ENCODE measurements at places on chromosomes 7 and 10. TPM values are rescaled to one million over a fixed set of nuclear protein-coding genes. Genes with fewer than 3 reads are reported as not detected.

GRCh38 chr10:50600831-50601477 lies 22.8 kb downstream of the SGMS1 start:
- no peak for DNase-seq

DNA sequence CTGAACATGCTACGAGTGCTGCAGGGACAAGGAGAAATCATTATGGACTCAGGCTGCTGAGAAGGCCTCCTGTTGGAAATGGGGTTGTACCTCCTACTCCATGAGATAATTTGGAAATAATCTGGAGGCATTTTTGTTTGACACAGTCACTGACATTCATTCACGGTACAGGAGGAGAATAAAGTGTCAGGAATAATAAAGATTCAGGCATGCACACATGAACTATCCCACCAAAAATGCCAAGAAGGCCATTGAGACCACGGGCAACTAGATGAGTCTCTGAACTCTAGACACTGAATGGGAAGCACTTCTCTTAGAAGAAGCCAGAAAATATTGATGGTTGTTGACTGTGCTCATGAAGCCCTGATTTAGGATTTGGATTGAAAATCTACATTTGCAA lies 220.9 kb upstream of the HABP2 start:
- DNase-seq, result no peak

PCDH15 gene
- not detected for total RNA-seq

GRM3 gene
- total RNA-seq, result not detected

ASB10 gene
- 22.8 TPM for total RNA-seq

OPN1SW gene
- total RNA-seq, result not detected

PLAU gene
- 5.0 TPM for total RNA-seq

- DNase-seq, result no peak
Observed at GRCh38 chr7:55307123-55307916, 57.8 kb upstream of the LANCL2 start.

DNA sequence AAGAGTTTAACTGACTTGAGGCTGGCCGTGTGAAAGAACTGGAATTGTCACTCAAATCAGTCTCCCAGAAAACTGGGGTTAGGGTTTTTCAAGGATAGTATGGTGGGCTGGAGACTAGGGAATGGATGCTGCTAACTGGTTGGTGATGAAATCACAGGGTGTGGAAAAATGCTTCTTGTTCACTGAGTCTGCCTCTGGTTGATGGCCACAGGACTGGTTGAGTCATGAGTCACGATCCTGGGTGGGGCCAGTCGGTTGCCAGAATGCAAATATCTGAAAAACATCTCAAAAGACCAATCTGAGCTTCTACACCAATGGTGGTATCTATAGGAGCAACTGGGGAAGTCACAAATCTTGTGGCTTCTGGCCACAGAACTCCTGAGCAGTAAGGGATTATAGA lies 16.3 kb upstream of the BAMBI start:
- no peak for DNase-seq

NRCAM gene
- 0.18 TPM for total RNA-seq

DNA sequence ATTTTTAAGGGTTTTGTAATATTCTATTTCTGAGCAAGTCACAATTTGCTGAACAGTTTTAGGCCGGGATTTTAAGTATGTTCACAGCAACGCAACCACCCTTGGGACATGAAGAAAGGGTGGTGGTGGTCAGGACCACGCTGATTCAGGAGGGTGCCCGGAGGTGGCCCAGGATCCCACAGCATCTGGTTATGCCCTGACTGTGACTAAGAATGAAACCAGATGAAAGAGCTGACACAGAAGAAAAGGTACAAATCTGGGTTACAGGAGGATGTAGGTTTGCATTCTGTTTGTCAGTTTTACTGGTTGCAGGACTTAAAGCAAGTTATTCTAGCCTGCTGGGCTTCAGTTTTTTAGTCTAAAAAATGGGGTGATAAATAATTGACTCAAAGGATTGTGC lies 279.7 kb downstream of the CCSER2 start:
- DNase-seq, result no peak

AGMO gene
- total RNA-seq, result 0.55 TPM

PDK4 gene
- 2,371 TPM for total RNA-seq

ACTL6B gene
- total RNA-seq, result not detected

GRCh38 chr10:84098667-84099066 lies 40.6 kb upstream of the GHITM start:
- DNase-seq, result no peak

DNA sequence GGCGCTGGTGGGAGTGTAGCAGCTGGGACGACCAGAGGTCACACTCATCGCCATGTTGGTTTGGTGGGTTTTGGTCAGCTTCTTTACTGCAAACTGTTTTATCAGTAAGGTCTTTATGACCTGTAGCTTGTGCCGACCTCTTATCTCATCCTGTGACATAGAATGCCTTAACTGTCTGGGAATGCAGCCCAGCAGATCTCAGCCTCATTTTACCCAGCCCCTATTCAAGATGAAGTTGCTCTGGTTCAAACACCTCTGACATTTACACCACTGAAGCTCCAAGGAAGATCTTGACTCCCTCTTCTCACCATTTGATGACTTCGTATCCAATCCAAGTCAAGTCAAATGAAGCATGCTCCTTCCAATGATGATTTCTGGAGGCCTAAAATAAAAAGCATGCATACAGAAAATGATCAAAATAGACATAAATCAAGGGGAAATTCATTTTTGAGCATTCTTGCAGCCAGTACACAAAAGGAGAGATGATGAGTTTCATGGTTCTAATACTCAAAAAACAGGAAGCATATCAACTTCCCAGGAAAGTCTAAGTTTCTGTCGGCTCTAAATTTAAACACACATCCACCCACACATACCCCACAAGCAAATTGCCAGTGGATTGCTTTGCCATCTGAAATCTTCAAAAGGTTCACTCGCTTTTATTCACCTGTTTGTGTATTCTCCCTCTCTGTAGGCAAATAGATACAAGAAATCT lies 2.4 kb upstream of the PSMG3 start:
- DNase-seq, result no peak

GRCh38 chr10:89235073-89235798 lies 16.3 kb downstream of the LIPA start:
- DNase-seq, result peak; percentile 74

GPR37 gene
- total RNA-seq, result 1.1 TPM

VSTM4 gene
- total RNA-seq, result 3.2 TPM

GRCh38 chr10:86187499-86188239 lies 178.9 kb downstream of the GRID1 start:
- no peak for DNase-seq

RFC2 gene
- 15.2 TPM for total RNA-seq

BMPER gene
- total RNA-seq, result 11.0 TPM

All from gastrocnemius medialis (tissue), 4 donors.